ENCODE measurements at places on chromosomes 6 and 20. TPM values are rescaled to one million over a fixed set of nuclear protein-coding genes. Genes with fewer than 3 reads are reported as not detected.

HLA-DMB gene
- not detected for total RNA-seq

LAMA4 gene
- 491 TPM for total RNA-seq

SNAI1 gene
- 2.9 TPM for total RNA-seq

SLC22A2 gene
- not detected for total RNA-seq

PRSS35 gene
- total RNA-seq = 0.09 TPM

UBR2 gene
- 19.0 TPM for total RNA-seq

MUC22 gene
- not detected for total RNA-seq

PLCB1 gene
- 15.1 TPM for total RNA-seq

BPIFA1 gene
- total RNA-seq = not detected

MUC21 gene
- not detected for total RNA-seq

MEP1A gene
- not detected for total RNA-seq

VNN1 gene
- total RNA-seq = under 0.01 TPM

TAAR8 gene
- not detected for total RNA-seq

TAAR6 gene
- not detected for total RNA-seq

NKX2-4 gene
- not detected for total RNA-seq

PABPC1L gene
- total RNA-seq = 1.5 TPM

C6orf15 gene
- total RNA-seq = not detected

CCR6 gene
- not detected for total RNA-seq

DLGAP4 gene
- total RNA-seq = 19.8 TPM

BPI gene
- not detected for total RNA-seq

All from endothelial cell of coronary artery (primary cell).